ENCODE measurements at places on chromosomes 1 and 21. TPM values are rescaled to one million over a fixed set of nuclear protein-coding genes. Genes with fewer than 3 reads are reported as not detected.

FAM177B gene
- total RNA-seq, result not detected

DNAJC6 gene
- total RNA-seq, result 3.8 TPM

MAP1LC3C gene
- 1.3 TPM for total RNA-seq

YRDC gene
- 16.9 TPM for total RNA-seq

TXNIP gene
- total RNA-seq, result 380 TPM

MPL gene
- total RNA-seq, result 0.67 TPM

- H3K36me3 ChIP-seq, result peaks cover 34% of the 10 kb centered on the region
- peak overlapping the region; percentile 7 for H3K27ac ChIP-seq
- H3K4me1 ChIP-seq, result peaks cover 45% of the 10 kb centered on the region
- no peak for DNase-seq
Measured at GRCh38 chr1:204408074-204408507, 3.5 kb downstream of the PPP1R15B start.

- no peaks in the 10 kb centered on the region for H3K27me3 ChIP-seq
Measured at GRCh38 chr1:178931858-178932551, 61.1 kb upstream of the ANGPTL1 start.

DNA sequence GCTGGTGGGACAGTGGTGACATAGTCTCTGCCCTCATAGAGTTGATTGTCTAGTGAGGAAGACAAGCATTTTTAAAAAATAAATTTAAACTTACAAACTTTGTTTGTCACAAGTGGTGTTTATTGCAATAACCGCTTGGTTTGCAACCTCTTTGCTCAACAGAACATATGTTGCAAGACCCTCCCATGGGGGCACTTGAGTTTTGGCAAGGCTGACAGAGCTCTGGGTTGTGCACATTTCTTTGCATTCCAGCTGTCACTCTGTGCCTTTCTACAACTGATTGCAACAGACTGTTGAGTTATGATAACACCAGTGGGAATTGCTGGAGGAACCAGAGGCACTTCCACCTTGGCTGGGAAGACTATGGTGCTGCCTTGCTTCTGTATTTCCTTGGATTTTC is 58.4 kb downstream of the LAMC2 start:
- no peak overlapping the region for H3K4me3 ChIP-seq
- DNase-seq, result no peak
- no peaks in the 10 kb centered on the region for H3K36me3 ChIP-seq
- H3K27ac ChIP-seq, result peak overlapping the region; percentile 86
- H3K4me1 ChIP-seq, result peaks cover 49% of the 10 kb centered on the region

- DNase-seq, result peak; percentile 86
- H3K4me1 ChIP-seq, result no peaks in the 10 kb centered on the region
- H3K27me3 ChIP-seq, result no peaks in the 10 kb centered on the region
- peak within 1 kb of the TSS; percentile 81 for H3K27ac ChIP-seq
- no peaks in the 10 kb centered on the region for H3K36me3 ChIP-seq
- peak within 1 kb of the TSS; percentile 39 for H3K4me3 ChIP-seq
Measured at GRCh38 chr1:72282271-72283021, at the start of gene NEGR1. Gene NEGR1 (minus strand): TSS chr1:72282539.

DNA sequence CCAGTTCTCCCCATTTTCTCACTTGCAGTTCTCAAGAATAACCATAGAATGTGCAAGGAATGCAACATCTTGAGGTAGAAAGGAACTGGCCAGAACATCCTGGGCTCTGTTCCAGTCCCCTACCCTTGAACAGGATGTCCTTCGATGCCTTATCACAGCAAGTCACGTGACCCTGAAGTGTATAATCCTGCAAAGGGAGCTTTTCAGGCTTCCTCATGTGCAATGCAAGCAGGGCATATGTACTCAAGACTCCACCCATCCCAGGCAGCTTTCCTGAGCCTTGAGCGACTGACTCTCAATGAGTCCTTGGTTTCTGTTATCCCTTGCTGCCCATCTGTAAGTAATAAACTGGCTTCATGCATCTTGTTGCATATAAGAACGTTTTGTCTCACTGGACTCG is 311.0 kb downstream of the MRPL39 start:
- H3K4me3 ChIP-seq, result no peak overlapping the region
- DNase-seq, result no peak
- H3K27me3 ChIP-seq, result no peaks in the 10 kb centered on the region
- peak overlapping the region; percentile 27 for H3K27ac ChIP-seq
- no peaks in the 10 kb centered on the region for H3K36me3 ChIP-seq
- peaks cover 6% of the 10 kb centered on the region for H3K4me1 ChIP-seq

DNA sequence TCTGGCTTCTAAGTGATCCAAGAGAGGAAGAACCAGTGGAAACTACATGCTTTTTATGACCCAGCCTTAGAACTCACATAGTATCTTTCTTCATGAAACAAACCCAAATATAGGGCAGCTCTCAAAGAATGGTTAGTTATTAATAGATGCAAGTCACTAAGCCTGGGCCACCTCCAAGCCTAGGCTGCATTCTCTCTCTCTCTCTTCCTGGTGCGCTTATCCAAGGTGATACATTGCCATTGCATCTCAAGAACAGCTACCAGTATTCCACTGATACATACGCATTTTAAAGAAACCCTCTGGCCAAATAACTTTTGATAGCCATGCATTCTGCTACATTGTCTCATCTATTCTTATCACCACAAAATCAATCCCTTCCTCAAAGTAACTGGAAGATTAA is 455.6 kb upstream of the ADGRL2 start:
- no peak for DNase-seq
- H3K4me3 ChIP-seq, result no peak overlapping the region
- no peak overlapping the region for H3K27ac ChIP-seq
- no peaks in the 10 kb centered on the region for H3K27me3 ChIP-seq
- H3K4me1 ChIP-seq, result no peaks in the 10 kb centered on the region
- no peaks in the 10 kb centered on the region for H3K36me3 ChIP-seq

DNA sequence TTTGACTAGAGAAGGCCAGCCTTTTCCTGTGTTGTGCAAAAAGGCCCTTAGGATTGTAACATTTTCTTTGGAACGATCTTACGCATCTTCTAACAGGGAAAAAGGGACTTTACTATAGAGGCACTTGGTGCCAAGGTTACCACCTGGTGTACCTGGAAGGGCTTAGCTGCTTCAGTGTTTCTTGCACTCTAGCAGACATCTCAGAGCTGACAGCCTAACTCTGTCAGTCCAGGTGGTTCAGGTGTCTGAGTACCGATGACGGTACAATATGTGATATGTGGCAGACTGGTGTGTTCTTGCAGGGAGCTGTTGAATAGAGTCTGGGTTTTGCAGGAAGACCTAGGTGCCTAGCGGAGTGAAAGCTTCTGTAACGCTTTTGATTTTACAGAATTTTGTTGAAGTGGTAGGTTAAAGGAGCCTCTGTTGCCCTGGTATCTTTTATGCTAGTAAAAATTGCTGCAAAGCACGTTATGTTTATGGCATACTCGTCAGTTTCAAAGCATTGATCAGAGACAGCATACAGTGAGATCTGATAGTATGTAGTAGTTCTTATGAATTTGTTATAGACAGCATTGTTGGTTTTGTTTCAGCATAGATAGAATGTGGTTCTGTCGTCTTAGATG is 1.4 kb downstream of the MAGI3 start:
- peak overlapping the region; percentile 87 for H3K4me3 ChIP-seq
- peaks cover 55% of the 10 kb centered on the region for H3K27me3 ChIP-seq
- peak overlapping the region; percentile 90 for H3K27ac ChIP-seq
- H3K36me3 ChIP-seq, result no peaks in the 10 kb centered on the region

- H3K27me3 ChIP-seq, result no peaks in the 10 kb centered on the region
- H3K4me3 ChIP-seq, result no peak overlapping the region
- H3K4me1 ChIP-seq, result peaks cover 5% of the 10 kb centered on the region
- no peak for DNase-seq
- H3K36me3 ChIP-seq, result no peaks in the 10 kb centered on the region
- H3K27ac ChIP-seq, result no peak overlapping the region
Measured at GRCh38 chr1:22790232-22791008, 79.8 kb downstream of the EPHB2 start.

GRCh38 chr1:51288578-51288977 is 41.8 kb downstream of the TTC39A start:
- H3K27me3 ChIP-seq, result no peaks in the 10 kb centered on the region
- H3K4me1 ChIP-seq, result no peaks in the 10 kb centered on the region
- DNase-seq, result no peak
- no peak overlapping the region for H3K27ac ChIP-seq

GRCh38 chr1:97853221-97853620 is 67.6 kb downstream of the DPYD start:
- H3K4me3 ChIP-seq, result no peak overlapping the region
- no peak for DNase-seq
- peaks cover 32% of the 10 kb centered on the region for H3K4me1 ChIP-seq

- peak; percentile 63 for DNase-seq
- peaks cover 11% of the 10 kb centered on the region for H3K36me3 ChIP-seq
- H3K4me1 ChIP-seq, result peaks cover 56% of the 10 kb centered on the region
- peak overlapping the region; percentile 98 for H3K27ac ChIP-seq
Measured at GRCh38 chr1:22053017-22053860, 730 bp downstream of the CDC42 start.

DNA sequence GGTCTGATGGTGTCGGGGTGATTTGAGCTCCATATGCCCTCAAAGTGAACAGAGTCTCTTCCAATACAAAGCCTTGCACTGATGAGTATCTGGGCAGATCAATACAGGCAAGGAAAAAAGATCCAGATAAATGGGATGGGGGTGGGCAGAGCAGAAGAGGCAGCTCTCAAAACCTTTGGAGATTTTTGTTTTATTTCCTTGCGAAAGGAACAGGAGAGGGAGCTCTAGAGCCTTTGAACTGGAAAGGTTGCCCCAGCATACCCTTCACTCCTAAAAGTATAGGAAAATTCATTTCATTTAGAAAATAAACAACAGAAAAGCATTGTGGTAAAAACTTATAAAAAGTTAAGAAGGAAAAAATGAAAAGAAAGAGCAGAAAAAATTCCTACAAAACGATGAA is 31.4 kb upstream of the OLIG2 start:
- peaks cover 4% of the 10 kb centered on the region for H3K27me3 ChIP-seq
- no peak overlapping the region for H3K4me3 ChIP-seq
- DNase-seq, result no peak
- H3K4me1 ChIP-seq, result no peaks in the 10 kb centered on the region
- H3K27ac ChIP-seq, result no peak overlapping the region
- H3K36me3 ChIP-seq, result no peaks in the 10 kb centered on the region

DNA sequence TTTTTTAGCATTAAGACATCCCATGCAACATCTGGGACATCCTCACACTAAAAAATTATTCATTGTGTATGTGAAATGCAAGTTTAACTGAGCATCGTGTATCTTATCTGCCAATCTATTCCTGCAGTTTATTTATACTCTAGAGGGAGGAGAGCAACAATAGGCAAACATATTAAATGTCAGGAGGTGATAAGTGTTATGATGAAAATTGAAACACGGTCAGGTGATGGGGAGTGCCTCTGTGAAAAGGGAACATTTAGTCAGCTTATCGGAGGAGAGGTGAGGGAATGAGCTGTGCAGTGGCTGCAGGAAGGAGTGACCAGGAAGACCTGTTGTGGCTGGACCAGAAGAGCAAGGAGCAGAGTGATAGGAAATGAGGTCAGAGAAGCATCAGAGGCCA is 775 bp upstream of the EFCAB14 start:
- H3K4me1 ChIP-seq, result peaks cover 49% of the 10 kb centered on the region
- H3K4me3 ChIP-seq, result peak overlapping the region; percentile 99
- peak overlapping the region; percentile 80 for H3K27ac ChIP-seq
- no peak for DNase-seq

DNA sequence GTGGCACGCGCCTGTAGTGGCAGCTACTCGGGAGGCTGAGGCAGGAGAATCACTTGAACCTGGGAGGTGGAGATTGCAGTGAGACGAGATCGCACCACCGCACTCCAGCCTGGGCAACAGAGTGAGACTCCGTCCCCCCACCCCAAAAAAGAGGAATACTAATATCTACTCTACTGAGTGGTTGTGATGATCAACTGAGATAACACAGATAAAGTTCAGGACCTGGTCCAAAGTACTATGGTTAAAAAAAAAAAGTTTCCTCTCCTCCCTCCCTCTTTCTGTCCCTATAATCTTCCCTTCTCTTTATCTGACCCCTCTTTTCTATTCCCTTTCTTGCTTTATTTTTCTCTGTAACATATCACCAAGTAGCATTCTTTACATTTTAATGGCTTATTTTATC is 4.0 kb upstream of the RORC start:
- peaks cover 39% of the 10 kb centered on the region for H3K27me3 ChIP-seq
- H3K36me3 ChIP-seq, result no peaks in the 10 kb centered on the region
- H3K4me1 ChIP-seq, result peaks cover 67% of the 10 kb centered on the region

DNA sequence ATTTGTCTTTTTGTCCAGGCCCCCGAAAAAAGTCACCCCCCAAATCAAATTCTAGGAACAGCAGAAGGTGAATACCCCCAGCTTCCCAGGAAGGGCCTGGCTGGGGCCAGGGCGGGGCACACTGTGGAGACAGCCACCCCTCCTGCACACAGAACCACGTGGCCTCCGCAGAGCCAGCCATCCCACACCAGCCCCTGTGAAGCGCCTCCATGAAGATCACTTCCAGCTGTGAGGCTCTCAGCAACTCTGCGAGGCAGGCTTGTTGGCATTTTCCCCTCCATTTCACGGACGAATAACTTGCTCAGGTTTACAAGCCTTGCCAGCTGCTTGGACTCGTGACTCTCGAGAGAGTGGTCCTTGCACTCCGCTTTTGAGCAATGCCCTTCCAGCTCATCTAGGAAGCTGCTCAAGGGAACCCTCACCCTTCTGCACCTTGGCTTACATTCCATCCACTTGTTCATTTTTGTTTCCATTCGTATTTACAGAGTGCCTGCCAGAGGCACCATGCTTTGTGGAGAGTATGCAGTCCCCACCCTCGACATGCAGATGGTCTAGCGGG is 48.2 kb downstream of the SYT6 start:
- no peak overlapping the region for H3K27ac ChIP-seq
- DNase-seq, result no peak
- H3K36me3 ChIP-seq, result no peaks in the 10 kb centered on the region
- no peaks in the 10 kb centered on the region for H3K4me1 ChIP-seq
- no peak overlapping the region for H3K4me3 ChIP-seq

DNA sequence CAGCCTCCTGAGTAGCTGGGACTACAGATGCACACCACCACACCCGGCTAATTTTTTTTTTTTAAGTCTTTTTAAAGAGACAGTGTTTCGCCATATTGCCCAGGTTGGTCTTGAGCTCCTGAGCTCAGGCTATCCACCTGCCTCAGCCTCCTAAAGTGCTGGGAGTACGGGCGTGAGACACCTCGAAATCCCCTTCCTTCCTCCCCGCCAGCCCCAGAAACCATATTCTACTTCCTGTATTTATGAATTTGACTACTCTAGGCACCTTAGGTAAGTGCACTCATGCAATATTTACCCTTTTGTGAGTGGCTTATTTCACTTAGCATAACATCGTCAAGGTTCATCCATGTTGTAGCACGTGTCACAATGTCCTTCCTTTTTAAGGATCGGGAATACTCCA is 6.9 kb upstream of the LRP8 start:
- no peaks in the 10 kb centered on the region for H3K4me1 ChIP-seq
- no peak for DNase-seq
- H3K36me3 ChIP-seq, result no peaks in the 10 kb centered on the region
- no peaks in the 10 kb centered on the region for H3K27me3 ChIP-seq
- no peak overlapping the region for H3K27ac ChIP-seq

- H3K4me3 ChIP-seq, result no peak overlapping the region
- H3K27me3 ChIP-seq, result no peaks in the 10 kb centered on the region
- DNase-seq, result no peak
Measured at GRCh38 chr1:81733480-81733879, 67.3 kb upstream of the ADGRL2 start.

GRCh38 chr1:199862047-199862446 is 165.5 kb upstream of the NR5A2 start:
- no peak overlapping the region for H3K4me3 ChIP-seq
- DNase-seq, result no peak
- H3K27ac ChIP-seq, result no peak overlapping the region
- no peaks in the 10 kb centered on the region for H3K36me3 ChIP-seq
